ENCODE measurements at places on chromosomes 6 and 20.

DNA sequence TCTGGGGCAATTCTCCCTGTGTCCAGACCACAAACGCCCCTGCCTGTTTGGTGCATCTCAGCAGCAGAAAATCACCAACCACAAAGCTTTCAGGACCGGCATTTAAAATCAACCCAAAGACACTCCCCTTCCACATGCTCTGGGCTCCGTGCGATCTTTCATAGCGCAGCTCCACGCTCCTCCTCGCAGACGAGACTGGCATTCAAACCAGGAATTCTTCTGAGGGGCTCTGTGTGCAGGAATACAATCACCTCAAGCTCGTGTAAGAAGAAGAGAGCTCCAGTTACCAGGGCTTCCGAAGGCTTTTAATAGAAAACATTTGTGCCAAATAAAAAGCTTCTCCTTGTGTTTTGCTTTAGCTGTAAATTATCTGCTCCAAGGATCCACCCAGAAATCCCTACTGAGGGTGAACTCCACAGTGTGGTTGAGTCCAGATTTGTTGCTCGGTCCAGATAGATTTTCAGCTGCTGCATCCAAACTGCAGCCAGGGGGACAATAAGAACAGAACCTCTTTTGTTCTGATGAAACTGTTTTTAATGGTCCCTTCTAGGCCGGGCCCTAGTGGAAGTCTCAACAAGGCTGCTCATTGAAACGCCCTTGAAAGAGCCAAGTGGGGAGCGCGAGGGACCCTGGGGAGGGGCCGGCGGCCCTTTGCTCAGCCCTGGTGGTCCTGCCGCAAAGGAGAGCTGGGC is 16.4 kb upstream of the BMP7 start:
- no peak for DNase-seq

GRCh38 chr6:73340048-73340447 is 14.0 kb downstream of the DPPA5 start:
- DNase-seq = no peak

DNA sequence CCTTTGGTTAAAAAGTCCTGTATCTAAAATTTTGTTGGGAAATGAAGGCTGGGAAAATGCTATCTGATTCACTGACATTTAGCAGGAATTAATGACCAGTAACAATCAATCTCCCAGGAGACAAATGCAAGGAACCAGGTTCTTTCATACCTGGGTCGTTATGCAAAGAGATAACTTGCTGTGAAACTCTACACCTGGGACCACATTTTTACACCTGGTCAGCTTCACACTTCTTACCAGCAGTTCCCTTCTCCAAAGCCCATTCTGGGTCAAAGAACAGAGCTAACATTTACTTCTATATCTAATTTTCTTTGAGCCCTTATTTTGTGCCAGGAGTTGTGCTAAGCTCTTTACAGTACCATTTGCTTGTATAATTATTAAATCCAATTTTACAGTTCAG is 27.4 kb upstream of the STXBP5 start:
- DNase-seq = no peak

DNA sequence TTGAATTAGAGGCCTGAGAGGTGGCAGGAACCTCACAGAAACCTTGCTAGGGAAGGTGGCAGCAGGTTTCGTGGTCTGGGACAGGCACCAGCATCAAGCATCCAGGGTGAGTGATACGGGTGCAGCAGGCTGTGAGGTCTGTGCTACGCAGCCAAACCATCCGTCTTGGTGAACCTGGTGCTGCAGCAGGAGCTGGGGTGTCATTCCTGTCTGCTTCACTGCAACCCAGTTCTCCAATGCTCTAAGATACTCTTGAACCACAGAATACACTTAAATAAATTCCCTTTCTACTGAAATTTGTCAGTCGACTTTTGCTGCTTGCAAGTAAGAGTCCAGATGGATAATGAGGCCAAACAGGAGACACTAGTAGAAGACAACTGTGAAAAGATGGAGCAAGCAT is 9.7 kb upstream of the CBLN4 start:
- DNase-seq = no peak

DNA sequence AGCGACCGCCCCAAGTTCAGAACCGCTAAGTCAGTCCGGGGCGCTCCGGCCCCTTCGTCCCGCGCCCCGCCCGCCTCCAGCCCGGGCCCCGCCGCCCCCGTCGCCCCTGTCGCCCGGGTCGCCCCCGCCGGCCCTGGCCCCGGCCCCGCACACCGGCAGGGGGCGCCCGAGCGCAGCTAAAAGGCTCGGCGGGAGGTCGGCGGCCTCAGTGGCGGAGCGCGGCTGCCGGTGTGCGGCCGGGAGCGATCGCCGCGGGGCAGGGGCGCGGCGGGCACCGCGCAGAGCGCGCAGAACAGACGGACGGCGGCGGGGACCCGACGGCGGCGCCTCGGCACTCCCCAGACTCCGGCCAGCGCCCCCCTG is at the start of gene FNDC1:
TSS of gene FNDC1 (plus strand) at position 208 of the 363 bp plus-strand sequence. CDS start 197 bp downstream, outside the sequence.
- DNase-seq = no peak
